Liver (tissue), 10 donors: ENCODE measurements at places on chromosomes 4 and X.

GRCh38 chr4:6405397-6405706 lies 67.1 kb downstream of the PPP2R2C start:
- DNase-seq, result no peak

DNA sequence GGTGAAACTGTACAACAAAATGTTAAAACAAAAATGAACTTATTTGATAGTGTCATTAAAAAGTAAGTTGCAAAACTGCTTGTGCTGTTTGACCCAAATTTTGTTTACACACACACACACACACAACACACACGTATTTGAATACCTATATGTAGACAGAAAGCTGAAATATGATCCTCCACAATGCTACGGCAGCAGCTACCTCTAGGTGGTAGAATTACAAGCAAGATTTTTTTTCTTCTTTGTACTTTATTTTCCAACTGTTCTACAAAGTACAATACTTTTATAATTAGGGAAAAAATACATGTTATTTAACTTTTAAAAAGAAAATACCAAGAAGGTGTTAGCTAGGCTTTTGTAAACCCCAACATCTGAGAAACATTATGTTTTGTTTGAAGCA lies 1.2 kb downstream of the CYTL1 start:
- no peak for DNase-seq

GRCh38 chr4:56874923-56875322 lies 32.8 kb upstream of the REST start:
- no peak for DNase-seq

DNA sequence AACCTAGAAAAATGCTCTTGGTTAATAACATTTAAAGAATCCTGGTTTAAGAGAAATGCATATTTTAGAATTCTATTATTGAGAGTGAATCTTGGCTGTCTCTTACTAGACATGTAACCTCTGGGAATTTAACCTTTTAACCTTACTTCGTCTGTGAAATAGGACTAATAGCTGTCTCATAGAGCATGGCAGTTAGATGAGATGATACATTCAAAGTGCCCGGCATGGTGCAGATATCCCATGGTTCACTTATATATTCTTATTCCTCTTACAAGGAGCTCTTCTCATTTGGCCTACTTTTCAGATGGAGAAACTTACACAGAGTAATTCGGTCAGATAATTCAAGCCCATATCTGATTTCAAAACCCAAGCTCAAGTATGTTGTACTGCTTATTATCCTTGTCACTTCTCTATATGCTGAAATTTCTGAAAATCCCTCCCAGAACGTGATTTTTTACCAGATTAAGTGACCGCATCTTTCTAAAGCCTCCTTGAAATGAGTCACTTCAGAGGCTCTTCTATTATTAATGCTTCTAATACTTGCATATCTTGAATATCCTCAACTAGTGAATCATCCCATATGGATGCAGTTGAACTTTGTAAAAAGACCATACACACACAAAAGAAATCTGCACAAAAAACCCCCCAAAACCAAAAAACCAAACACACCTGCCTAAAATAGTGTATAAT lies 4.9 kb downstream of the CDKN2AIP start:
- DNase-seq, result no peak

DNA sequence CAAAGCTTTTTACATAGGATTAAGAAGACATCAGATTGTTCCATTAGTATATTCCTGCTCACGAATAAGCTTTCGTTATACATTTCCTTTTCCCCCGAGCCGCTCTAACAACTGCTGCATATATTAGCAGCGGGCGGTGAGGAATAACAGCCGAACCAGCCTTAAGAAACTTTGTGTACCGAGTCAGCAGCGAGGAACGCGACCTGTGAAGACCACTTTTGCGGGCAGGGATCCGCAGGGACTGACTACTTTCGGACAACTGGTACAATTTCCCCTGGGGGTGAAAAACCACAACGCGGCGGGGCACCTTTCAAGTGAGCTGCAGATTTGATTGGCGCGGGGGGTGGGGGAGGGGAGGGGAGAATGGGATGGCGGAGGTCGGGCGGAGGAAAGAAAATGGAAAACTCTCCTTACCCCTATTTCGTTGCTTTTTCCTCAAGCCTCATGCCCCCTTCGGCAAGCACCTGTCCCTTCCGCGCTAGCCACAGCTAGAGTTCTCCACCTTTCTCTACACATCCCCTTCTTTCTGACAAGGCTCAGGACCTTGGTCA lies 5.9 kb upstream of the PITX2 start:
- no peak for DNase-seq

DNA sequence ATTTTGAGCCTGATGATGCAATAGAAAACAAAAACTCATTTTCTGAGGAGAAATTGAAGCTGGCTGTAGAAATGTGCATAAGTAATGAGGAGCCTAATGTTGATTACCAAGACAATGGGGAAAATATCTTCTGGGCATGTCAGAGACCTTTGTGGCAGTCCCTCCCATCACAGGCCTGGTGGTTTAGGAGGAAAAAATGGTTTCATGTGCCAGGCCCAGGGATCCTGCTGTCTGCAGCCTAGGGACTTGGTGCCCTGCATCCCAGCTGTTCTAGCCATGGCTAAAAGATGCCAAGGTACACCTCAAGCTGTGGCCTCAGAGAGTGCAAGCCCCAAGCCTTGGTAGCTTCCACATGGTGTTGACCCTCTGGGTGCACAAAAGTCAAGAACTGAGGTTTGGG lies 128.7 kb upstream of the ARHGEF9 start:
- no peak for DNase-seq

- DNase-seq, result no peak
These were observed 1.0 kb downstream of the HMGB2 start for GRCh38 chr4:173332963-173333657.

DNA sequence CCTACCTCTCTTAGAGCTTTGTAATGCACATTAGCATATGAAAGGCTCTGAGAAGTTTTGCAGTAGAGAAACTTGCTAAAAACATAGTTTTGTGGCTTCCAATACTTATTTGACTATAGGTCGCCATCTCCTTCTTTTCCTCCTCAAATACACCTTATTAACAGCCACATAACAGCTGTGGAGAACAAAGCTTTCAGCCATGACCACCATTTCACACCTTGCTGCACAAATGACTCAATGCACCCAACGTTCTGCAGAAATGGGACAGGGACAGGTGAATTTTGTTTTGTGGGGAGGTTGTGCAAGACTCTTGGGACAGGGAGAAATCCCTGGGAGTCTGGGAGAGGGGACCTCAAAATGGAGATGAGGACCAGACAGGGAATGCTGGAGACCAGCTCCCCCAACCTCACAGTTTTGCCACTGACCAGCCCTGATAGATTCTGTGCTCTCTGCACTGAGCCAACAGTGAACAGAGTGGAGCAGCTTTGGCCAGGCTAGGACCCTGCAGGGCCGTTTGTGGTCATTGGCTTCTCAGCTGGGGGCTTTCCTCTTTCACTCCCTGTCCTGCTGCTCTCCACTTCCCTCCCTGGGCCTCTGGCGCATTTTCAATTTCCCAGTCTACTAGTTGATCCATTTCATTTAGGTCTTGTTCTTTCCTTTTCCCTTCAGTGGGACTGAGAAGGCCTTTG lies 16.6 kb downstream of the FRMPD3 start:
- no peak for DNase-seq

DNA sequence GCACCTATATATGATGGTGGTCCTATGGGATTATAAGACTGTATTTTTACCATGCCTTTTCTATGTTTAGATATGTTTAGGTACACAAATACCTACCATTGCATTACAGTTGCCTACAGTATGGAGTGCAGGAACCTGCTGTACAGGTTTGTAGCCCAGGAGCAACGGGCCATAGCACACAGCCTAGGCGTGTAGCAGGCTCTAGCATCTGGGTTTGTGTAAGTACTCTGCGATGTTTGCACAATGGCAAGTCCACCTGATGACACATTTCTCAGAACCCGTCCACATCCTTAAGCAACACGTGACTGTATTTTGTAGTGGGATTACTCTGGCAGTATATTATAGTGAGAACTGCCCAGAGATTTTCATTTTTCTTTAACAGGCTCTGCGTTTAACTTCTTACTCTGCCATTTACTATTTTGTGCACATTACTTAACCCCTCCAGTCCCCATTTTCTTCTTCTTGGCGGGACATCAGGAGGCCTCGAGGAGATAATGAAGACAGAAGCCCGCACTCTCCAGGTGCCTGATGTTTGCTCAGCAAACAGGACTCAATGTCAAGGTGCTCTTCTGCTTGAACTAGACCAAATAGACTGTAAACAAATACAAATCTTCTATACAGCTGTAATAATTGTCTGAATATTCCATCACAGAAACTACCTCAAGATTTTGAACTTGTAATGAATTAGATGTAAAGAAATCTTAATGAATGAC lies 102.0 kb upstream of the PDLIM3 start:
- DNase-seq, result no peak

GRCh38 chr4:179977378-179977777 lies 2265.8 kb upstream of the TENM3 start:
- DNase-seq, result no peak

DNA sequence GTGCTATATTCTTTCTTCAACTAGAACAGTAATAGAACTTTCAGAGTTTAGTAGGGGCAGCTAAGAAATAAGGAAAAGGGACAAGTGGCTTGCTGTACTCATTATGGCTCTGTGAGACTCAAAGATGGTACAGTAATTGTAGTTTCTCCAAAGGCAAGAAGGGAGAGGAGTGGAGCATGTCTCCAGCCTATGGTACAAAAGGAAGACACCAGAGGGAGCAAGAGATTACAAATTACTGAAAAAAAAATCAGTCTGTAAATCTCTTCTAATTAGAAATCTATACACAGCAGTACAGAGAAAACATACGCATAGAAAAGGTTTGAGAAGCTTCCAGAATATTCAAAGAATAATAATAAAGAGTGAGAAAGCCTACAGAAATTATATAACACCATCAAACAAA lies 61.4 kb downstream of the KLHL4 start:
- no peak for DNase-seq

DNA sequence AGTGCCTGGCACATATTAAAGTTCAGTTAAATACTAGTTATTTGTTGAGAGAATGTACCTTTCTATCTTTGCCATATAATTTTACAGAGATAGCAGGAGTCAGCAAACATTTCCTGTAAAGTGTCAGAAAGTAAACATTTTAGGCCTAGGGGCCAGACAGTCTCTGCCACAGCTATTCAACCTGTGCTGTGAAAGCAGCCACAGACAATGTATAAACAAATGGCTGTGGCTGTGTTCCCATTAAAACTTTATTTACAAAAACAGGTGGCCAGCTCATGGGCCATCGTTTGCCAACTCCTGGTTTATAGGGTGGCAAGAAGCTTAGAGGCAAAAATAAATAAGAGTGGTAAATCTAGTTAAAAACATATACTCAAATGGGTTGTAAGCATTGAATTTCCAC lies 34.0 kb upstream of the BRS3 start:
- DNase-seq, result no peak
